Bronchial epithelial cell (primary cell): ENCODE measurements at places on chromosomes 2 and 18.

- DNase-seq = no peak
Observed at GRCh38 chr18:22031611-22032010, 137.8 kb upstream of the GATA6 start.

- DNase-seq = peak; percentile 93
Observed at GRCh38 chr2:96857667-96858372, at the start of gene ANKRD39. TSS of gene ANKRD39 (minus strand) at chr2:96858016. CDS start at chr2:96857987, 29 bp downstream.

DNA sequence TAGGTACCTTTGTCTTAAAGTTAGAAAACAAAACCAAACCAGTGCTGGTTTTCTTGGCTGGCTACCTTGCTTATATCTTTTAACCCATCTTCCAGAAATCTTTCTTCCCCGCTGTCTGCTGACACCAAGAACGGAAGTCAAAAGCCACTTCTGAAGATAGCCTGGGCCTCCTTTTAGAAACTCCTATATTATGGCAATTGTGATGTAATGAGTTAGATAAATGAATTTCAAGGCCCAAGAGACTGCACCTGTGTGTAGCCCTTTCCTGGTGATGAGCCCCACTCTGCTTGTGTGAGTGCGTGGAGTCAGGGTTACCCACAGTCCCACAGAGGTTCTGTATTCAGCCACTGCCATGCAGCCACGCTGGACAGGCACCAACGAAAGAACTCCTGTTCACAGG lies 60.7 kb downstream of the ARMC9 start:
- no peak for DNase-seq

DNA sequence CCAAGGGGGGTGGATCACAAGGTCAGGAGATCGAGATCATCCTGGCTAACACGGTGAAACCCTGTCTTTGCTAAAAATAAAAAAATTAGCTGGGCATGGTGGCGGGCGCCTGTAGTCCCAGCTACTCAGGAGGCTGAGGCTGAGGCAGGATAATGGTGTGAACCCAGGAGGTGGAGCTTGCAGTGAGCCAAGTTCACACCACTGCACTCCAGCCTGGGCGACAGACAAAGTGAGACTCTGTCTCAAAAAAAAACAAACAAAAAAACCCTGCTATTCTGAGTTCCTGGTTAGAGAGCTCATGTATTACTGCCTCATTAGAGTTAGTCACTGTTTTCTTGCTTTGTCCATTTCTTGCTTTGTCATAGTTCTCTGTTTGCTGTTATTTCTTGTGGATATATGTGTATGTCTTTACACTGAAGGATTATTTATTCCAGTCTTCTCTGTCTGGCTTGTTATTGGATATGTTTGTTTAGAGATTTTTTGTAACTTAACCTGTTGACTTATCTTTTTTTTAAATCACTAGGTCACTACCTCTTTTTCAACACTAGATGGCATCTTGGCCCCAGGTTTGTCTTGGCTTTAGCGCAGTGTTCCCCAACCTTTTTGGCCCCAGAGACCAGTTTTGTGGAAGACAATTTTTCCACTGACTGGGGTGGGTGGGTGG lies 17.0 kb downstream of the TTLL4 start:
- DNase-seq = peak; percentile 29

DNA sequence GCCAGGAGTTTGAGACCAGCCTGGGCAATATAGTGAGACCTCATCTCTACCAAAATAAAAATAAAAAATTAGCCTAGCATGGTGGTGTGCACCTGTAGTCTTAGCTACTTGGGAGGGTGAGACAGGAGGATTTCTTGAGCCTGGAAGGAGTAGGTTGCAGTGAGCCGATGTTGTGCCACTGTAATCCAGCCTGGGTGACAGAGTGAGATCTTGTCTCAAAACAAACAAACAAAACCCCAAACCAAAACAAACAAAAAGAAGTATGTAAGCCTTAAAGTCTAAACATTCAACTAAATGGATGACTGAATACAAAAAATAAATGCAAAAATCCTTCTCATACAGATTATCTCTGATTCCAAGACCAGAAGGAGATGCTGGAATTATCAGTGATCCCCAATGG lies 58.6 kb downstream of the RAB31 start:
- no peak for DNase-seq

GRCh38 chr2:95056044-95056443 lies 30.5 kb downstream of the MAL start:
- DNase-seq = no peak

- DNase-seq = no peak
Observed at GRCh38 chr2:176633754-176634153, 364.5 kb downstream of the MTX2 start.

DNA sequence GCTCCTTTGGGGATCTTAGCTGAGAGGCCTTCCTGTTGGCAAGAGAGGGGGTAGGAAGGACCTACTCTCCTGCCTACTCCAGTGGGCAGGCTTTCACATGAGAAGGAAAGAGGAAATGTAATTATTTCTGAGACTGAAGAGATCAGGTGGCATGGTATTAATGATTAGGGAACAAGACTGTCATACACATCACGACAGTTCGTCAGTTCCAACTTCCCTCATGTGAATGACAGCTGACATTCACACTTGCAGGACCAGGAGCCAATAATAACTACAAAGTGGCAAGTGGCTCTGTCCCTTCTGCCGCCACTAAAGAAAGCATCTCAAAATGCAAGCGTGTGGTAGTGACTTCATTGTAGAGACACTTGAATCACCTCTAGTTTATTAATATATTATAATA lies 90.0 kb downstream of the ZCCHC2 start:
- no peak for DNase-seq

DNA sequence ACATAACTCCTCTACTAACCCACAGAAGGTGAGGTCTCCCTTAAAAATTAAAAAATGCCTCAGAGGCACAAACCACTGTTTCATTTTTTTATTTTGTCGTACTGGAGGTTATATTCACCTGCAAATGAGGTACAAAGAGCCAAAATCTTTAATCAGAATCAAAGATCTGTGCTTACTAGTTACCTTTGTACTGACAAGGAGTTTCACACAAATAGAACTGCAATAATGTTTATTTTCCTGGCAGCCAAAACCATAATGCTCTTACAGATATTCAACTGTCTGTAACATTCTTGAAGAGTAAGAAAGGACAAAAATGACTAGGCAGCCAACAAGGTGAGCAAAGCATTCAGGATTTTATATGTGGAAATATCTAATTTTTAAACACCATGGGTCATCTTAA lies 105.1 kb upstream of the NOL4 start:
- no peak for DNase-seq

GRCh38 chr2:10009811-10010781 lies 33.3 kb upstream of the KLF11 start:
- no peak for DNase-seq

DNA sequence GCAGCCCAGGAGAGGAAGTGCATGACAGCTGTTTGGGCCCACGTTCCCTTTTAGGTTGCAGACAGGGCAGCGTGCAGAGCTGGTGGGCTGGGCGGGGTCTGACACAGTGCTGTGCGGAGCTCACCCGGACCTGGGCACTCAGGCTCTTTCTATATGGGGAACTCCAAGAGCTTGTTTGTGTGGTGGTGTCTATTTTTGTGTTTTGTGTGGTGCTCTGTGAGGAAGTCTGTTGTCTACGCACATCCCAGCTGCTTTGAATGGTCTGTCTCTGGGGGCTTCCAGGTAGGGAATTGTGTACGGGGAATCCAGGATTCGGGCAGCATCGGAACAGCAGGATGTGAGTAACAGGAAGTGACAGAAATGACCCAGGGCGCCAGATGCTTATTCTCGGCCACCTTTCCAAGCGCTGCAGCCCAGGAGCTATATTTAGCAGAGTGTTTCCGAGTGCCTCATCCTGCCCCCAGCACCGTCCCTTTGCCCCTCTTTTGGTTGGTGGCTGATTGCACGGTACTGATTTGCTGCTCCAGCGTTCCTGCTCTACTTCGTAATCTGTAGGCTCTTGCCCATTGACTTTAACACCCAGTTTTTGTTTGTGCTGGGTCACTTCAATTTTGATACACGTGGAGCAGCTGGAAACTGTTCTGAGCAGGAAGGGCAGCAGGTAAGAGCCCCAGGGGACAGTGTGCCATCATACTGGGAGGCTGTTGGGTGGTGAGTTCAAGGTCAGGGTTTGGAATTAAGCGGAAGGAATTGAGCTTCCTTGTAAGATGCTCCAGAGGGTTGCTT lies 64.7 kb downstream of the DGKD start:
- peak; percentile 42 for DNase-seq

DNA sequence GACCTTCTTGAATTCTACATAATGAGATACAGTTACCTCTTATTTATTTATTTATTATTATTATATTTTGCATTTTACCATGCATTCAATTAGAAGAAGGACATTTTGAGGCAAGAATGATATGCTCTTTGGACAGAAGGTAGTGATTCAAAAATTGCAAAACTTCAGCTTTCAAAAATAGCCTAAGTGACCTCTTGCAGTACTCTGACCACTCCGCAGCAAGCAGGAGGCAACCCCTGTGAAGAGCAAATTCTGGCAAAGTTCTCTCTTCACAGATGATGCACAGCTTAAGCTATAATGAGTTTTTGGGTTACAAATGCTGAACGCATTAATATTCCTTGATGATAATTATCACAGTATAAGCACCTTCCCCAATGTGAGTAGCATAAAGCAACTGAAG lies 170.0 kb downstream of the ZNF521 start:
- no peak for DNase-seq

GRCh38 chr2:9100080-9100876 lies 96.8 kb upstream of the MBOAT2 start:
- no peak for DNase-seq

DNA sequence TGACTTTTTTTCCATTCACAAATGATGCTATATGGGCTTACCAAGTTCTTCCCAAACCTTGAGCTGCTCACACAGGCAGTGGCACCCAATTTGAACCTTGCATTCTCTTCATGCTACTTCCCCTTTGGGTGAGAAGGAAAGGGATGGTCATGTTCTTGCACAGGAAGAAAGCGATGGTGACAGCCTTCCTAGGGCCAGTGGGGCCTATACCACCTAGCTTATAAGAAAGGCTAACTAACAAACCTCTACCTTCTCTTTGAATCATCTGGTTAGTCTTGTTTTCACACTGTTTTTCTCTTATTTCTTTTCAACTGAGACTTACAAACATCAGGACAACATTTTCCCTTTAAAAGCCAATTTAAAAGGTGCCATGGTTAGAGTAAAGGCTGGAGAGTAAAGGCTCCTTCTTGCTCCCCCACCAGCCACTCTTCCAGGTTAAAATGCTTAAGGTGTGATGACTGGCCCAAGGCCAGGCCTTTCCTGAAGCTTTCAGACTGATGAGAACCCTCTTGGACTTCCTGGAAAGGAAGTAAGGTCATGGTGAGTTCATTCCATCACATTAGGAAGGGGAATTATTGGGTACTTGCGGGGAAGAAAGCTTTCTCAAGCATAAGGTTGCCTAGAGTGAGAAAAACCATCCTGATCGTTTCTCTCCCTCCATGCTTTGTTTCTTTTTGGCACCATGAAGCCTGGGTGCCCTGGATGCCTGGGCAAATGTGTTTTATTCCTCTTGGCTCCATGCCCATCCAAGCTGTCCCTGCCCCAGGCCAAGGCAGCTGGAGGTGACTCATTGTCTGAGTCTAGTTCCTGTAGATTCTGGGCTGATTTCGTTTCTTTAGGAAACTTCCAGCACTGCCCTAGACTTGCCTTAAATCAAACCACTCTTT lies 41.4 kb upstream of the ITGB6 start:
- DNase-seq = peak; percentile 93

DNA sequence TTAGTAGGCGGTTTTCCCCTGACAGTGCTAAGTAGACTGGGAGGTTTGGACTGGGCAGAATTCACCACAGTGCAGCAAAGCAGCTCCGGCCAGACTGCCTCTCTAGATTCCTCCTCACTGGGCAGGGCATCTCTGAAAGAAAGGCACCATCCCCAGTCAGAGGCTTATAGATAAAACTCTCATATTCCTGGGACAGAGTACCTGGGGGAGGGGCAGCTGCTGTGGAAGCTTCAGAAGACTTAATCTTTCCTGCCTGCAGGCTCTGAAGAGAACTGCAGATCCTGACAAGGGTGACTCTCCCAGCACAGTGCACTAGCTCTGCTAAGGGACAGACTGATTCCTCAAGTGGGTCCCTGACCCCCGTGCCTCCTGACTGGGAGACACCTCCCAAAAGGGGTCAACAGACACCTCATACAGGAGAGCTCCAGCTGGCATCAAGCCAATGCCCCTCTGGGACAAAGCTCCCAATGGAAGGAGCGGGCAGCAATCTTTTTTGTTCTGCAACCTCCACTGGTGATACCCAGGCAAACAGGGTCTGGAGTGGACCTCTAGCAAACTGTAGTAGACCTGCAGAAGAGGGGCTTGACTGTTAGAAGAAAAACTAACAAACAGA lies 266.8 kb upstream of the CRIM1 start:
- no peak for DNase-seq

DNA sequence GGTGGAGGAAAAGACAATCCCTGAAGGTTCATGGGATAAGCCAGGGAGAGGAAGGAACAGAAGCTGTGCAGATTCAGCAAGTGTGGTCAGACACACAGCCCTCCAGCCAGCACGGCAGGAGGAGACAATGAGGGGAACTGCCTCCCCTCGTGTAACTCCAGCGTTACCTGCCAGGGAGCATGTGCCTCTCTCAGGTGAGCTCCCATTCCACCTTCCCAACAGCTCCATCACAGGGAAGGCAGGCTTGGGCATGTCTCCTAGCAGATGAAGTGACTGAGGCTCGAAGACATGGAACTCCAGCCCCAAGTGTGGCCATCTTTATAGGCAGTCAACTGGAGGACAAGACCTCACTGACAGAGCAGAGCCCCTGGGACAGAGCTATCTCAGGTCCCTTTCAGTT lies 47.4 kb downstream of the ZBTB7C start:
- no peak for DNase-seq

DNA sequence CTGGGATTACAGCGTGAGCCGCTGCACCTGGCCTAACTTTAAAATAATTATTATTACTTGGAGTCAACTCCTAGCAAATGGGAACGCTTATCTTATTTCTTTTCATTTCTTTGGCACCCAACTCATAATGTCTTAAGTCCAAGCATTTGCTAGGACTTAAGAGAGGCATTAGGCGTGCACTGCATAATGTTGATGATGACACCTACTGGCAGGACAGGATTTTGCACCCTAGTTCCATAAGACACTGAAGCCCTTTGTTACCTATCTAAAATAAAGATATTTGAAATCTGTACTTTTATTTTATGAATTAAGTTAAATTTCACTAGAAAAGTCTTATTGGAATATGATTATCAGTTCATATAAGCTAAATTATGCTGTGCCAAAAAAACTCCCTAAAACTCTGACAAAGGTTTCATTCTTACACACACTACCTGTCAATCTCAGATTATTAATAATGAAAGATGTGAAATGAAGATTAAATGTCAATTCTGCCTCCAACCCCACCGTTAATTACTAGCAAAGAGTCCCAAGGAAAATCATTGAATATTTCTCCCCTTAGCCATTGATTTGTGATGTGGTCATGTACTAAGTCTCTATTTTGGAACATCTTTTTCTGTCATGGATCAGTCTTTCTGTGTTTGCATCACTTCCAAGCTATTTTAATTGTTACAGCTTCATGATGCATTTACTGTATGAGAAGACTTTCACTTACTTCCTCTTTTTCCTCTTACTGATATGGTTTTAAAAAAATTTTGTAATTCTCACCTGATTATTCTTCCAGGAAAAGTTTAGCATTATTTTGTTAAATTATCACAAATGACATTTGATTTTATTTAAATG lies 12.7 kb upstream of the CDH2 start:
- DNase-seq = peak; percentile 80

- peak; percentile 17 for DNase-seq
Observed at GRCh38 chr2:11234309-11234708, 79.0 kb downstream of the SLC66A3 start.
